ENCODE measurements at places on chromosomes 3 and 15.

DNA sequence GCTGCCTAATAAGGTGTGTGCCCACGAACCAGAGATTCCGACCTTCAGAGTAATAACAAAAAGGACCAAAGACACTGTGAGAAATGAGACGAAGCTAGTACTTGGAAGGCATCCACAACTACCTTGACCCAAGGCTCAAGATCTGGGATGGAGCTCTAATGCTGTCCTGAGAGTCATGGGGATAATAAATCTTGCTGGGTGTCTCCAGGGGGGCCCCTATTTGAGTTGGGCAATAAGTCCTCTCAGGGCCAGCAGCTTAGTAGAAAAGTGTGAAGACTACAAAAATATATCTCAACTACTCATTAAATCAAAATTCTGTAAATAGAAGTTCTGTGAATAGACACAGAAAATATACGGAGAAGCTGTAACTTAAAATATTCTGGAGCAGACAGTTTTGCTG lies 2.9 kb upstream of the NDN start:
- DNase-seq: no peak

GRCh38 chr3:57179580-57180410 lies 14.6 kb upstream of the IL17RD start:
- no peak for DNase-seq

DNA sequence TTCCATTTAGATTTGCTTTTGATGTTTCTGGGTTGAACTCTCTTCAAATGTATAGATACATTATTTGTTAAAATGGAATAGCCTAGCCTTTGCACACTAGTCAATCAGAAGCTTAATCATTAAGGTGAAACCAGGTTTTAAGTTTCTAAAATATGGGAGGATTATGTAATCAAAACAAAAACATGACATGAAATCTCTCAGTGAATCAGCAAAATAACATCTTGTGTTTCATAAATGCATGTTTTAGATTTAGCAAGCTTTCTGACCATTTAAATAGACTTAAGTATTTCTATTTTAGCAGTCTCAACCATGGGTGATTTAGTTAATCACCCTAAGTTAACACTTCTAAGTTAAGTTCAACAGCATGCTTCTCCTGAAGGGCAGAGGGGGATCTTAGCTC lies 11.3 kb downstream of the GTF2E1 start:
- DNase-seq: no peak

- DNase-seq: no peak
Measured at GRCh38 chr15:82882273-82882928, 70.1 kb downstream of the HOMER2 start.

- DNase-seq: no peak
Measured at GRCh38 chr15:29566914-29567313, 255.4 kb downstream of the TJP1 start.

DNA sequence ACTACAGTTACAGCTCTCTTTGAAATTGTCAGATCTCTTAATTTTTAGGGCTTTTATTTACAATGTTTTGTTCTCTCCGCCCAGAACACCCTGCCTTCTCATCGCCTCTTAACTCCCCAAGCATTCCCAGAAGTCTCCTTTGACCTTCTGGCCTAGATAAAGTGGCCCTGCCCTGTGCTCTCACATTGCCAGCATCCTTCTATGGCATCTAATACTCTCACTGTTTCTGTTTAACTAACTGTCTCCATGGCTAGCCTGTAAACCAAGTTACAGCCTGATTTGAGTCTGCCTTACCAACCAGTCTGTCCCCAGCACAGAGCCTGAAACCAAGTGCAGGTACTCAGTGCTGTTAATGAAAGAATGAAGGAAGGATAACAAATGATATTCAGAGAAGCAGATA lies 19.9 kb downstream of the COL8A1 start:
- DNase-seq: no peak

DNA sequence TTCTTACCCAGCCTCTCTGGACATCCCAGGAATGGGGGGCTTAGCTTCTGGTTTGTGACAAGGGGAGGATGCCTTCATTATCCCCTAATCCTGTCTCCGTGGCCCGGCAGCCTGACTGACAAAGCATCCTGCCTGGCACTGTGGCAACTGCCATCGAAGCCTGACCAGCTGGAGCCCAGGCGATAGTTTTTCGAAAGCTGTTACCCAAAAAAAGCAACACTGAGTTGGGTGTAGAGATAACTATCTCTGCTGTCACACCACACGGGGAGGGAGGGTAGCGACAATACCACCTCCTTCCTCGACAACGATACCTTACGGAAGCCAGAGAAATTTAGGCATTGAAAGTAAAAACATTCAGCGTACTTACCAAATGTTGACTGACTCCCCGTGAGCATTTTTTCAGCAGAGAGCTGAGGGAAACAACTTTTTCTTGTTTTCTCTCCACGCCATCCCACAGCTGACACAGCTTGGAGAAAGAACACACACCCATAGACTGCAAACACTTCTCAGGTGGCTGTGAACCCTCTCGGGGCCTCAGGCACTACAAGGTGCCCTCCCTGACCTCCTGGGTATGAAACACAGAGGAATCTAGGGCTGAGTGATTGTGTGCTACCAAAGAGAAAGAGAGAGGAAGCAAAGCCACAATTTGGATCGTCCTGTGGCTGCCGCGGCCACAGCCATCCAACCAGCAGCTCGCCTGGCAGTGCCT lies 361.9 kb upstream of the ICE2 start:
- DNase-seq: no peak

DNA sequence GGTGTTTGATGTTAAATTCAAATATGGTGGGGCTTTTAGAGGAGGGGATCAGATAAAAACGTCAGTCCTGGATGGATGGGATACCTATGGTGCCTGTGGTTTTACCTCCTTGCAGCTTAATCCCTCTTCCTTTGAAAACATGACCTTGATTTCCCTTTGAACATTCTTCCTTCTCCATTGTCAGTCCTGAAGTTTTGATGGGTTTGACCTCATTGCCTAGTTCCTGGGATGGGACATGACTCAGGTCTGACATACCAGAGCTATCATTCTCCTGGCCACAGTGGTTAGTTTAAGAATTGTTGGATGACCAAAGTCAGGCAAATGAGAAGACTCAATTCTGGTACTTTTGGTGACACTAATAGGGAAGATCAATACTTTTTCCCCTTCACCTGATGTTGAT lies 87.2 kb downstream of the PRICKLE2 start:
- DNase-seq: no peak

GRCh38 chr3:51705276-51706020 lies 1.4 kb upstream of the GRM2 start:
- no peak for DNase-seq

DNA sequence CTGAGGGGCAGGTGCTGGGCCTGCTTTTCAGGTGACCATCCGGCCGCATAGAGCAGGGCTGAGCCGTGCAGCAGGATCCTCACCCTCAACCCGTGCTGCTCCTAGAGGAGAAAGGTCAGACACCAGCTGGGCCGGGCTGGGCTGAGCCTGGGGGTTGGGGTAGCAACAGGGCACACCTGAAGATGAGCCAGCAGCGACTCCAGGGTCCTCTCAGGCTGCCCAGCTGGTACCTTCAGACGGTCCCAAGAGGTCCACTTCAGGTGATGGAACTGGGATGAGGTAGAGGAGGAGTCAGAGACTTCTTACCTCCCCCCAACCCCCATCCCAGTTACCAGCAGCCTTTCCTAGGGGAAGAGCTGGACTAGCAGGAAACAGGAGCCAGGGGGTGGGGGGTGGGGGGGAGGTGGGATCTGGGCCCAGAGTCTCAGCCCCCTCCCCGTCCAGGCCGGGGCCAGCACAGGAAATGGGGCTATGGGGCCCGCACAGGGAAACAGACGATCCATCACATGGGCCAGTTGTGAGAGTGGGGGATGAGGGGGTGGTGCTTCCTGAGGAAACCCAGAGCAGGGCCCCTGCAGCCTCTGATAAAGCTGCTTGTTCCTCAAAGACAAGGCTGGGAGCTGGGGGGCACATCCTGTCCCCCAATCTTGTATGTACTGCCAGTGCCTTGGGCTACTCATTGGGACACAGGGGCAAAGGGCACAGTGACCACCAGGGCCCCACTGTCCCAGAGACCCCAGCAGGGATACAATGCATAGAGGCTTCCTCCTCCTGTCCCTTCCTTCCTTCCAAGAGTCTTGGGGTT lies 3.0 kb downstream of the INKA1 start:
- no peak for DNase-seq

DNA sequence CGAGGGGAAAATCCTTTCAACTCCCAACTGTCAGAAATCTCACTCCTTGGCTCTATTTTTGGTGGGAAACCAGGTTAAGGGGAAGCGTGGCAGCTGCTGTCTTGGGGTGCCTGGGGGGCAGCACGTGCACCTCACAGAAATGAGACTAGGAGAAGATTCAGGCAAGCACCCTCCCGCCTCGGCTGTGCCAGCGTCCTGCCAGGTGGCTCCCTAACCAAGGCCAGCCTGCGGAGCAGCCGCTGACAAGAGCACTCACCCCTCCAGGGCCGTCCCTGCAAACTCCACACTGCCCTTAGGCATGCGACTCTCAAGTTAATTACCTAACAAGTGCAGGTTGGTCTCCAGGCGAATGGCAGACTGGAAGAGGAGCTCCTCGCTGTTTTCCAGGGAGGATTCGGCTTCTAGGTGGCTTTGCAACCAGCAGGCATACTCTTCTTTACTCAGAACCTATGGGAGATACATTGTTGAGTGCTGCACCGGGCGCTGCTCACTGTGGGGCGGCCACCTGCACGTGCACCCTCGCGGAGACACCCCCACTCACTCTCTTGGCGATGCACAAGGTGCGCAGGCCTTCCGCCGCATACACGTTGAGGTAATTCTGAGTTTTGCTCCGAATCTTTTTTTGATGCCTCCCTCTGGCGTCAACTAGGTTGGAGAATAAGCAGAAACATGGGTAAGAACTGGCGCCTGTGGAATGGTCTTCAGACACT lies 155.3 kb downstream of the ATP10A start:
- DNase-seq: no peak

- DNase-seq: no peak
Measured at GRCh38 chr15:50862553-50862952, 45.9 kb upstream of the AP4E1 start.

DNA sequence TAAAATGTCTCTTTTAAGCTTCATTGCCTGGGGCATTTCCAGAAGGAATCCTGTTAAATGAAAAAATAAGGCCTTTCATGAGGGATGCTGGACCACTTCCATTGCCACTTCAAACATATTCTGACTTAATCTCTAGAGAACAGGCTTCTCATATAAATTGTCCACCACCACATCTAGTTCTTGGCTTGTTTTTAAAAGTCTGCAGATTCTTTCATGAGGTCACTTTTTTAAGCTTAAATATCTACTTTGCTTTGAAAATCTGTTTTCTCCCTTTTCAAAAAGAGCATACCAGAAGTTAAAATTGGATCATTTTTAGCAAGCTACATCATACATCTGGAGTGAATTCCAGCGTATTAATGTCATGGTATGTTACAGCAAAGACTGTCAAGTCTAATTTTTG lies 131.6 kb downstream of the C3orf70 start:
- no peak for DNase-seq
